ENCODE measurements at places on chromosomes 13 and 19.

GRCh38 chr19:1018393-1018792 is 2.5 kb downstream of the TMEM259 start:
- DNase-seq = no peak

DNA sequence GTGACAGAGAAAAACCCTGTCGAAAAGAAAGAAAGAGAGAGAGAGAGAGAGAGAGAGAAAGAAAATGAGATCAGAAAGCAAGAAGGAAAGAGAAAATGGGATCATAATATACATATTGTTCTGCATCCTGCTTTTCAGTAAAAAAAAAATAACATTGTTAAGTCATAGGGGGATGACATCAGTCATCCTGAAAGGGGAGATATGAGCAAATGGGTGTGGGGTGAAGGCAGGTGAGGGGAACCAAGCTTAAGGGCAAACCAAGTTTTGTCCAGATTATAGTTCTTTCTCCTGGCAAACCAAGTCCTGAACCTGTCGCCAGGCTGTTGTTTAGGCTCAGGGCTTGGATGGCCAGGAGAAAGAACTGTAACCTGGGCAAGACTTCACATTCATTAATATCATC is 92.6 kb upstream of the TMTC4 start:
- DNase-seq = no peak

GRCh38 chr13:84607261-84608013 is 725.2 kb upstream of the SLITRK1 start:
- no peak for DNase-seq

DNA sequence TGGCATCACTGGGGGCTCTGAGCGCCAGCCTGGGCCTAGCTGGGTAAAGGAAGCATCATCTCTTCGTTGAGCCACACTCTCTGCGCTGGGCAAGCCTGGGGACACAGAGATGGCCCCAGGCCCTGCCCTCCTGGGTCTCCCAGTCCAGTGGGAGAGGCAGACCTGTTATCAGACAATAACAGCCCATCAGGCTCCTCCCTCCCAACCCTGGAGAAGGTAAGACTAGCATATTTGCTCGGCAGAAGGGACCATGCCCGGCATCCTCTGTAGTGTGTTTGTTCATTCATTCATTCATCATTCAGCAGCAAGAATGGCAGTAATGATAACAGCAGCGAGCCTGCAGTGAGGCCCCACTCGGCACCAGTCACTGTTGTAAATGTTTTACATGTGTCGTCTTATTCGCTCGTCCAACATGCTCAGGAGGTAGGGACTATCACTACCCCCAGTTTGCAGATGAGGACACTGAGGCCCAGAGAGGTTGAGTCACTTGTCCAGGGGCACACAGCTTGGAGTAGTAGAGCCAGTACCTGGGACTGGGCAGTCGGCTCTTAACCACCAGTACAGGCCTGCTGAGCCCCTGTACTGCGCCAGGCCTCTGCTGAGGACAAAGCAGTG is 33.2 kb downstream of the PAK4 start:
- DNase-seq = no peak

- DNase-seq = no peak
Observed at GRCh38 chr19:40294560-40294959, 9.4 kb upstream of the AKT2 start.

GRCh38 chr13:59501004-59501403 is 662.7 kb downstream of the DIAPH3 start:
- DNase-seq = no peak

DNA sequence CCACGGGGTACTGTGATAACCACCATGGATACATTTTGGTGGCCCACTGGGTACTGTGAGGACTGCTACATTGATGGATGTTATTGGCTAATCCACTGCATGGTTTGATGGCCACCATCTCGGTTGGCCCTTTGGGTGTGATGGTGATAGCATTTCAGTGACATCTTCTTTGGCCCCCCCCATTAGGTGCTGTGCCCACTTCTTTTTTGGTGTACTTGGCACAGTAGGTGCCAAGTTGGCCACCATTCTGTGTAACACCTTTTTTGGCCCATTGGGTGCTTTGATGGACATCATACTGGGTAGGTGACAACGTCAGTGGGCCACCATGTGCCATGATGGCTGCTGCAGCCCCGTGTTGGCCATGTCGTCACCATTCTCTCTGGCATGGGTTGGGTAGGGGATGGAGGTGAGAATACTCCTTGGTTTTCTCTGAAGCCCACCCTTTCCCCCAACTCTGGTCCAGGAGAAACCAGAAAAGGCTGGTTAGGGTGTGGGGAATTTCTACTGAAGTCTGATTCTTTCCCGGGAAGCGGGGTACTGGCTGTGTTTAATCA is 9.2 kb downstream of the FOXA3 start:
- no peak for DNase-seq

DNA sequence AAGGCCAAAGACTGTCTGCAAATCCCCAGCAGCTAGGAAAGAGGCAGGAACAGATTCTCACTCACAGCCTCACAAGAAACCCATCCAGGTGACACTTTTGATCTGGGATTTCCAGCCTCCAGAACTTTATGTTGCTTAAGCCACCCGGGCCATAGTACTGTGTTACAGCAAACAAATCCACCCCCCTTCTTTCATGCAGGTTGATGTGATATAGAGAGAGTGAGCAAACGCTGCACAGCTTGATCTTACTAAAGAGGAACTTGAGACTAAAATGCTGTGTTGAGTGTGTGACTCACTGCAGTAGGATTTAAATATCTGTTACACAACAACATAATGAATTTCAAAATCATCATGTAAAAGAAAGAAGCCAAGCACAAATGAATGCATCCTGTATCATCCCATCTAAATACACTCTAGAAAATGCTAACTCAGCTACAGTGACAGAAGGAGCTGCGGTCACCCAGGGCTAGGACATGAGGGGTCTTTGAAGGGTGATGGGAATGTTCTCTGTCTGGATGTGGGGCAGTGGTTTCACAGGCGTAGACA is 32.2 kb downstream of the RCBTB2 start:
- no peak for DNase-seq

DNA sequence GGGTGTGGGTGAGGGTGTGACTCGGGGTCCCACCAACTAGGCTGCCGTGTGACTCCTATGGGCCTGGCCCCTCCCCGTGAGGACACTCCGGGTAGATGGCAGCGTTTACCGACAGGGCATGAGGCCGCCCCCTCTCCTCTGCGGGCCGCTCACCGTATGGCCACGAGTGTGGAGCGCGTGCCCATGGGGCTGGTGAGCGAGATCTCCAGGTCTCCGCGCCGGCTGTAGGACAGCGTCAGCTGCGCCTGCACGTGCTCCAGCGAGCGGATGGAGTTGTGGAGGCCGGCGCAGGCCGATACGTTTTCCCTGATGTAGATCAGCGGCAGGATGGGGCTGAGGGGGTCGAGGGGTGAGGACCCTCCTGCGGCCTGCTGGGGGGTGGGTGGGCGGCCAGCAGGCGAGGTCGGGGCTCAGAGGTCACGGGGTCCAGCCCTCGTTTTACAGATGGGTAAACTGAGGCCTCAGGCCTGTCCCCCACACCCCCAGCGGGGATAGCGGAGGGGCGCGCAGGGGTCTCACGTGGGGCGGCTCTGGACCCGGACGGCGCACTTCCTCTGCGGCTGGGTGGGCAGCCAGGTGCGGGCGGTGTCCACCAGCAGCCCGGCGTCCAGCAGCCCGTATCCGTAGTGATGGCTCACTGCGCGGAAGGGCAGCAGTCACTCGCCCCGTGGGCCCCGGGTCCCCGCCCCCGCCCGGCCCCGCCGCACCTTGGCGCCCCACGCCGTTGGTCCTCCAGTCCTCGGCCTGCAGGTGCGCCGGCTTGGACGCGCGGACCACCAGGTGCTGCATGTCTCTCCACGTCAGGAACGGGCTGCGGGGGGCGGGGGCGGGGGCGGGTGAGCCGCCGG is 4.3 kb upstream of the C19orf25 start:
- no peak for DNase-seq

GRCh38 chr13:21297447-21297846 is 121.0 kb downstream of the MRPL57 start:
- DNase-seq = no peak

GRCh38 chr13:73820688-73821087 is 313.5 kb downstream of the KLF12 start:
- DNase-seq = no peak

- DNase-seq = no peak
Observed at GRCh38 chr13:24185591-24186232, 25.2 kb downstream of the SPATA13 start.

- no peak for DNase-seq
Observed at GRCh38 chr13:67148161-67148571, 82.0 kb downstream of the PCDH9 start.

GRCh38 chr13:110458017-110458416 is 103.5 kb downstream of the RAB20 start:
- DNase-seq = no peak

GRCh38 chr19:51124729-51125128 is at the start of gene SIGLEC9:
SIGLEC9 (plus strand) TSS chr19:51124906; CDS start chr19:51124975, 69 bp downstream.
- DNase-seq = peak; percentile 7

GRCh38 chr19:38055655-38056521 is 148.9 kb downstream of the SIPA1L3 start:
- DNase-seq = no peak

- DNase-seq = no peak
Observed at GRCh38 chr19:38544569-38545315, 73.0 kb downstream of the MAP4K1 start.

DNA sequence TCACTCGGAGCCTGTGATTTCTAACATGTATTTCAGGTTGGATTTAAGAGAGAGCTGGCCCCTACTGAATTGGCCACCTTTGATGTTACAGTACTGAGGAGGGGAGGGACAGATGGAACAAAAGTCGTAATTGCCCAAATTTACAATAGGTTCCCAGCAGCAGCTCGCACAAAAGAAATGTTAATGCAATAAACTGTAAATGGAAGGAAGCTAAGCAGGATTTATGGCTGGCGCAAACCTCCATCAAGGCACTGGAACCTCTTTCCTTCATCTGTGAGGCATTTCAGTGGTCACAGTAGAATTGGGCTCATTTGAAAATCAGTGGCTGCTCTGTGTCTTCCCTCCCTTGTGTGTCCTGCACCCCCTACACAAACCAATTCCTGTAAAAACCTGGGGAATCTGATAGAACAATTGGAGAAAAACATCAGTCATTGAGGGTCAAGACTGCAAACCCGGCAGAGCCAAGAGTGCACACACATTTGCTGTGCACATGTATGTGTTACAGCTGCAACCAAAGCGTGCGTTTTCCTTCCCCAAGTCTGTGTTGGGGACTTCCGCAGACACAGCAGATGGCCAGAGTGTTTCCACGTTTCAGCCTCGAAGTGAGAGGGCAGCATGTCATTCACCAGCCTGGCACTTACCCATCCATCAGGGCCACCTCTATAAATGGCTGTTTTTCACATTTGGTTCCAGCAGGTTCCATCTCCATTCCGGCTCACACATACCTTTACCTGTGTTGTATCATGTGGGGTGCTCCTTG is 192.8 kb downstream of the TM9SF2 start:
- DNase-seq = no peak

- DNase-seq = no peak
Observed at GRCh38 chr13:106393776-106394175, 141.7 kb downstream of the EFNB2 start.

DNA sequence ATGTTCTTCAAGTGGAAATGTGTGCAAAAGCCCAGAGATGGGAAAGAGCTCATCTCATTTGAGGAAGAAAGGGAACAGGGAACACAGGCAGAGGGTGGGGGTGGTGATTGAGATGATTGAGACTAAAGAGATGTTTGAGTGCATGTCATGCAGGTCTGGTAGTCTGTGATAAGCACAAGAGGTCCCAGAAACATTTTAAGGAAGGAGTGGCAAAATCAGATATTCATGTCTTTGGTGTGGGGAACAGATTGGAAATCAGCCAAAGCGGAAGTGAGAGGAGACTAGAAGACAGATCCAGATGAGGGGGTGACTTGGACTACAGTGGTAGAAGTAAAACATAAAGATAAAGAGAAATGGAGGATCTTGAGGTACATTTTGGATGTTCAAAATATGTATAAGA is 39.4 kb upstream of the DACH1 start:
- no peak for DNase-seq

- peak; percentile 74 for DNase-seq
Observed at GRCh38 chr19:8001995-8002849, 3.2 kb downstream of the ELAVL1 start.

DNA sequence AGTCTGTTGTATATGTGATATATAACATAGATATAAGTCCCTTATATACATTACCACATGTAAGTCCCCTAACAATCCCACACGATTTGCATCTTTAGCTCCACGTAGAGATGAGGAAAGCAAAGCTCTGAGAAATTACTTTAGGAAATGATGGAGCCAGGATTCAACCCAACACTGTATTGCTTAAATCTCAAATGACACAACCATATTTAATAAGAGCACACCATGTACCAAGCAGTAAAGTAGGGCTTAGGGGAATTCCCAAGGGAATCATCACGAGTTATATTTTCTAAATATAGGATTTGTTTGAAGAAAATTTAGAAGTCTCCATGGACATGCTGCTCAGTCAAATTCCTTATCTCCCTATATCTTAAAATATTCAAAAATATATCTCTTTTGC is 61.3 kb upstream of the POMP start:
- no peak for DNase-seq

GRCh38 chr13:79660361-79660760 is 179.4 kb downstream of the NDFIP2 start:
- no peak for DNase-seq

- no peak for DNase-seq
Observed at GRCh38 chr19:40604647-40605215, 3.6 kb downstream of the LTBP4 start.

DNA sequence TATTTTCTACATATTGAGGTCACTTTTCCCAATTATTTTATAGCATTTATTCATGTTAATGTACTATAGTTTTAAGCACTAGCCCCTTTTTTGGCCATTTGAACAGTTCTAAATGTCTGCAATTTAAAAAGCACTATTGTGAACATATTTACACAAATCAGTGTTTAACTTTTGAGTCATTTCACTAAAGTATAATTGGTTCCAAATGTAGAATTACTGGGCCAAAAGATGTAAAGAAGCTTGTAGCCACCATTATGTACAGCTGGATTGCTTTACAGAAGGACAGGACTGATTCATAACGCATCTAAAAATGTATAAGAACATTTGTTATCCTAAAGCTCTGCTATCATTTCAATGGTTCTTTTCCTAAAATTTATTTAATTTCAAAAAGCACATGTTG is 16.6 kb upstream of the ATP12A start:
- no peak for DNase-seq

- DNase-seq = no peak
Observed at GRCh38 chr13:33168321-33168960, 117.1 kb downstream of the STARD13 start.

DNA sequence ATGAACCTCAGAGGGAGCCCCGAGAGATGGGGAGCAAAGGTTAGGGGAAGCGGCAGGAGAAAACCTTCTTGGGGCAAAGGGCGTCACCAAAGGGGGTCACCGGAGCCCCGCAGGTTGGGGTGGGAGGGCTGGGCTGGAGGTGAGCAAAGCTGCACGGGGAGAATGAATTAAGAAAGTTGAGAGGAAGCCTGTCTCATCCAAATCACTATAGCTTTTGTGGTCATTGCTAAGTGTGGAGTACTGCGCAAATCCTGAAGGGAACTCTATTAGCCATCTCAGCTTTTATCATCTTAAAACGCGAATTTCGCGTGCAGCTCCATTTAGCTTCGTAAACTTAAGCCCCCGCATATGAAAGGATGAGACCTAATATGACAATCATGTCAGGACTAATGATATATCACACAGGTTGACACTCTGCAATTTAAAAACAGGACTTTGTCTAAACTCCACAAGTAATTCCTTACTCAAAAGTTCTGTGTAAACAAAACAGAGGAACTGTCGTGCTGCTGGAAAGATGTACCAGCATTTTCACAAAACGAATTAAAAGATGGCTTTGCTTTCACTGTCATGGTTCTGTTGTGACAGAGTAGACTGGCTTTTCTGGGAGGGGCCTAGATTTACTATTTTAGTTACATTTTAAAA is 631 bp downstream of the LACC1 start:
- DNase-seq = no peak

GRCh38 chr19:14559916-14560775 is 11.7 kb downstream of the NDUFB7 start:
- DNase-seq = no peak

Measured in hypothalamus (tissue), 51 donors.